Suppressor macrophage treated with lipopolysaccharide for 1 hour (primary cell): ENCODE measurements at places on chromosomes 12 and 14.

- no peak for DNase-seq
These were observed 100.3 kb downstream of the LIN7A start for GRCh38 chr12:80837342-80837978.

DNA sequence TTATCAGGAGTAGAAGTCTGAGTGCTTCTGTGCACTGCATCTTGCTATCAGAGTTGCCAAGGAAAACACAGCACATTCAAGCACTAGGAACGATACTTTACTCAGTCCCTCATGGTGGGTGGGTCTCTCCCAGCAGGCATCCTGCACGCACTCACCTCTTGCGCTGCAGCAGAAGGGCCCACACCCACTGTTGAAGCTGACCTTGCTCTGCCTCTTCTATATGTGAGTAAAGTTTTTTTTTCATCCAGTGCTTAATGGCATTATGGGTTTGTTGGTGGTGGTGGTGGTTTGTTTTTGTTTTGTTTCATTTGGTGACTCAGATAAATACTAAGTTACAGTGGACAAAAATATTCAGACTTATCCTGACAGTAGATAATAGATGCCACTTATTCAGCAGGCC, 348.5 kb downstream of the EGLN3 start:
- no peak for DNase-seq

GRCh38 chr12:124660851-124661250, 93.4 kb upstream of the NCOR2 start:
- no peak for DNase-seq

GRCh38 chr14:69666690-69667211, 55.4 kb downstream of the SUSD6 start:
- no peak for DNase-seq

GRCh38 chr12:64008596-64008995, 164.1 kb downstream of the SRGAP1 start:
- no peak for DNase-seq

- DNase-seq = no peak
These were observed 26.5 kb downstream of the OTUB2 start for GRCh38 chr14:94052662-94053061.

DNA sequence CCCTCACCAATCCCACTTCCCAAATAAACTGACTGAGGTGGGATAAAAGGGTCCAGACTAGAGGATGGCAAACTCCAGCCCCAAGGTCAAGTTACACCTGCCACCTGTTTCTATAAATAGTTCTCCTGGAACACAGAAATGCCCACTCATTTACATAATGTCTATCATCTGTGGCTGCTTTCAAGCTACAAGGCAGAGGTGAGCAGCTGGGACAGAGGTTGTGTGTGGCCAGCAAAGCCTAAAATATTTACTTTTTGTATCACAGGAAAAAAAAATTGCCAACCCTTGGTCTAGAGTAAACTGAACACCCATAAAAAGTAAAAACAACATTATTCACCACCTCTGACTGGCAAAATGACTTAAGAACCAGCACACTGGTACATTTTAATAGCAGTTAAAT, 269.4 kb downstream of the RGS6 start:
- DNase-seq = no peak

GRCh38 chr14:81305743-81306142, 85.0 kb upstream of the GTF2A1 start:
- DNase-seq = no peak

DNA sequence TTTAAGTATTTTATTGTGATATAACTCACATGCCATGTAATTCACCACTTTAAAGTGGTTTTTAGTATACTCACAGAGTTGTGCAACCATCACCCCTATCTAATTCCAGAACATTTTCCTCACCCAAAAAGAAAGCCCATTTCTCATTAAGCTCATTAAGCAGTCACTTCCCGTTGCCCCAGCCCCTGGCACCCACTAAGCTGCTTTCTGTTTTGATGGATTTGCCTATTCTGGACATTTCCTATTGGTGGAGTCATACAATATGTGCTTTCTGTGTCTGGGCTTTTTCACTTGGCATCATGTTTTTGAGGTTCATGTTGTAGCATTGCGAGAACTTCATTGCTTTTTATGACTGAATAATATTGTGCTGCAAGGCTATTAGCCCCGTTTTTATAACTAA, 66.0 kb downstream of the ARL6IP4 start:
- DNase-seq = peak; percentile 32

DNA sequence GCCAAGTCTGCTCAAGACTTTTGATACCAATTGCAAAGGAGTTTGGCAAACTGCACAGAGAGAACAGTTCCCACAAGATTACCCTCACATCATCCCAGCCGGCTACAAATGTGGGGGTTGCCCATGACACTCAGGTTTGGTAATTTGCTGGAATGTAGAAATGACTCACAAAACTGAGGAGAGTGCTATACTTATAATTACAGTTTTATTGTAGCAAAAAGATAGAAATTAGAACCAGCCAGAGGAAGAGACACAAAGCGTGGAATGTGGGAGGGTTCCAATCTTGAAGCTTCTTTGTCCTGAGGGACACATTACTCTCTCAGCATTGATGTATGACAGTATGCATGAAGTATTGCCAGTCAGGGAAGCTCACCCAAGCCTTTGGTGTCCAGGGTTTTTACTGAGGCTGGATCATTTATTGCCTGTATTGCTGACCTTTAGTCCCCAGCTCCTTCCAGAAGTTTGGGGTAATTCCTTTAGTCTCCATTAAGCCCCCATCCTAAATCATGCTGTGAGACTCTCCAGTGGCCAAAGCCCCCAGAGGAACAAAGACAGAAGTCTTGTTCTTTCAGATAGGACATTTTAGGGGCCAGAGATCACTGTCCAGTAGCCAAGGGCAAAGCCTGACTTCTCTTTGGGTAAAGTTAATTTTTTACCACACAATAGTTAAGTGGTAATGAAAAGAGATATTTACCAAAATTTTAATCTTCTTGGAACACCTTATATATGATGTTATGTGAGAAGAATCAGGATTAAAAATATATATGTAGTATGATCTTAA, 9.9 kb downstream of the TBK1 start:
- peak; percentile 53 for DNase-seq
